ENCODE measurements at places on chromosomes 12 and 14. TPM values are rescaled to one million over a fixed set of nuclear protein-coding genes. Genes with fewer than 3 reads are reported as not detected.
A peak's percentile ranks its signal among the peaks of the same experiment; 100 is the strongest.

- DNase-seq: peak; percentile 70
Measured at GRCh38 chr14:94581127-94581999, at the start of gene SERPINA5. Gene SERPINA5, plus strand, starts transcription at chr14:94581426. Its CDS starts 5,937 bp downstream, at chr14:94587363.

NEUROD4 gene
- total RNA-seq: not detected

- no peak for DNase-seq
Measured at GRCh38 chr12:1842183-1842904, 22.0 kb downstream of the LRTM2 start.

DNA sequence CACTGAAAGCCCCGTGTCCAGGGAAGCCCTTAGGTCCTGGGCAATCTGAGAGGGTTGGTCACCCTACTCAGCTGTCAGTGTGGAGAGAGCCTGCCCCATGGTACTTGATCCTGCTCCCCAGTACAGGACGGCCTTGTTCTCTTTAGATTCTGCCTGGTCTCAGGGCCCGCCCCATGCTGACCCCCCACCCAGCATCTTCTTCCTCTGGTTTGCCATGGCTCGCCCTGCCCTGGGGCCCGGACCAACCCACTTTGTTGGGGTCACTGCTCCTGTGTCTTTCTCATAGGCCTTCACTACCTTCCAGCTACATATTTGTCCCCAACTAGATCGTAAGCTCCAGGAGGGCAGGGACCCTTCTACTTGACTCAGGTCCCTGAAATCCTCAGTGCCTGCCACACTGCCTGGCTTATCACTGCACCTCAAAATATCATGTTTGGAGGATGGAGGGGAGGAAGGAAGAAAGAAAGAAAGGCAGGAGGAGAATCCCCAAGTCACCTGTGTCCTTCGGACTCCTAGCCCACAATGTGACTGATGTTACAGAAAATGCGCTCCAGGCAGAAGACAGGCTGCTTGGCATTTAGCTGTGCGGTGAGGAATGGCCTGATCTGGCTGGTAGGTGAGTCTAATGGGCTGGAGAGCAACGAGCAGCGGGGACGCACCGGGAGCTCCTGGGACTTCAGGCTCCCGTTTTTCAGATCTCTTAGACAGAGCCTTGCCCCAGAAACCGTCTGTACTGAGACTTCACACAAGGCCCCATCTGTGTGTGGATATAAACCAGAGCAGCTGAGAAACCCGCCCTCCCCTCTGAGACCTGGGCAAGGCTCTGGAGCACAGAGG, 66.1 kb downstream of the C14orf132 start:
- DNase-seq: no peak

GRCh38 chr12:12020762-12021161, 50.0 kb upstream of the BCL2L14 start:
- DNase-seq: no peak

OLR1 gene
- 2.5 TPM for total RNA-seq

DNA sequence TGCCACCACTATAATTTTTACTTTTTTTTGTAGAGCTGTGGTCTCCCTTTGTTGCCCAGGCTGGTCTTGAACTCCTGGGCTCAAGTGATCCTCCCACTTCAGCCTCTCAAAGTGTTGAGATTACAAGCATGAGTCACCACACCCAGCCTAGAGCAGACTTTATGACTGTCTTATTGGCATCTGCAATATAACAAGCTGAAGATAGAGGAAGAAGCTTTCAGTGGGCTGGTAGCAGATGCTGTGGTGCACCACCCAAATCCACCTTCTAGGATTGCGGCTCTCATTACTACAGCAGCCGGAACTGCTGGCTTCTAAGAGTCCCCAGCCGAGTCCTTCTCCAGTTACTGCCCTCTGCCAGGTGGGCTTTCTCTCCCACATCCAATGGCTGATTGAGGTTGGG, 7.6 kb upstream of the STK38L start:
- no peak for DNase-seq

CLEC4A gene
- 0.67 TPM for total RNA-seq

GRCh38 chr14:60008042-60008441, 83.7 kb upstream of the PCNX4 start:
- no peak for DNase-seq

DNA sequence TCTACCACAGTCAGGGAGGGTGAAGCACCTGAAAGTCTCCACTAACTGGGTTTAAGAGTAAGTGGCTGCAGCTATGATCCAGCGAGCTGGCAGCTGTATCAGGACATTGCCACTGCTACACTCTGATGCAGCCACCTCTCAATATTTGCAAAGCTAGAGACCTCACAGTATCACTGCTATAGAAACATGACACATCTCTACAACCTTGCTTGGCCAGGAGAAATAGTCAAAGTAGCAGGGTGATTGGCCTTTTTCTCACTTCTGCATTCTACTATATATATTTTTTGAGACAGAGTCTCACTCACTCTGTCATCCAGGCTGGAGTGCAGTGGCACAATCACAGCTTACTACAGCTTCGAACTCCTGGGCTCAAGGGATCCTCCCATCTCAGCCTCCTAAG, 9.3 kb upstream of the FMNL3 start:
- DNase-seq: no peak

GRCh38 chr12:13431041-13431440, 234.5 kb downstream of the EMP1 start:
- no peak for DNase-seq
